Cardiac muscle cell (in vitro differentiated cells and primary cell): ENCODE measurements at places on chromosomes 12 and 14.
A peak's percentile ranks its signal among the peaks of the same experiment; 100 is the strongest.

DNA sequence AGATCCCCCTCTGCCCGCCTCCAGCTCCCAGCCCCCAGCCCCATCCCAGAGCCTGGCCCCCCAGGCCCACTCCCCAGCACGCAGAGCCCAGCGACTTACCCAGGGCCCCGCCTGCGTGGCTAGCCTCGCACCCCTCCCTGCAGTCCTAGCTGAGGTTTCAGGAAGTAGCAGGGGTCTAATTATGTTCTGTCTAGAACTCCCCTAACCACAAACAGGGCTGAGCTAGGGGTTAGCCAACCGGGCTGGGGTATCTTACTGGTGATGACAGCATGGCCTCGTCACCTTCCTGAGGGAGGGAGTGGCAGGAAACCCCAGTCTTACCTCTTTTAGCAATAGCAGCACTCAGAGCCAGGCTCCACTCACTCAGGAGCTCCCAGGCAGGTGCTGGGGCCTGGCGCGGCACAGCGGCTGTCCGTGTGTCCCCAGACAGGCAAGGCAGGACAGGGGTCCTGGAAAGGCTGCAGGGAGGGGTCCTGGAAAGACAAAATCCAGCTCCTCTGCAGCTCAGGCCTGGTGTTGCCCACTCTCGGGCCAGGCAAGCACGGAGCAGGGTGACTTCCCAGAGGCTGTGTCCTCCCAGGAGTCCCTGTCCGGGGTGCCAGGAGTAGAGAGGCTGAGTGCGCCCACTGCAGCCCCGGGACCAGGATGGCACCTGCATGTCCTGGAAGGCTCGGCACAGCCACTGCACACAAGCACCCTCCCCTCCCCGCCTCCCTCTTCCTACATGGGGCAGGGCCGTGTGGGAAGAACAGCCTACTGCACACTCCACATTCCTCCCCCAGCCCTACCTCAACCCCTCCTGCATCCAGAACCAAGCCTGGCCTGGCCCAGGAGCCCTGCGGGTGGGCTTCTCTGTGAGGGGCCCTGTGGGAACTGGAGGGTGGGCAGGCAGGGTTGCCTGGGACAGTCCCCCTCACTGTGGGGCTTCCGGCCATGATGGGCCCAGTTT lies at the start of gene GPR132:
TSS of gene GPR132 (minus strand) at position 151 of the 949 bp plus-strand sequence. CDS start 10,010 bp downstream, outside the sequence.
- peak; percentile 30 for DNase-seq

DNA sequence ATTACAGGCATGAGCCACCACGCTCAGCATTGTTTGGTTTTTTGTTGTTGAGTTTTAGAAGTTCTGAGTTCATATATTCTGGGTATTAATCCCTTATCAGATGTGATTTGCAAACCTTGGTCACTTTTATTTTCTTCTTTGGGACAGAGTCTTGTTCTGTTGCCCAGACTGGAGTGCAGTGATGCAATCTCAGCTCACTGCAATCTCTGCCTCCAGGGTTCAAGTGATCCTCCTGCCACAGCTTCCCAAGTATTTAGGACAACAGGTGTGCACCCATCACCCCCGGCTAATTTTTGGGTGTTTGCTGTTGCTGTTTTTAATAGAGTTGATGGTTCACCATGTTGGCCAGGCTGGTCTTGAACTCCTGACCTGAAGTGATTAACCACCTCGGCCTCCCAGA lies 11.8 kb downstream of the USP30 start:
- no peak for DNase-seq

- DNase-seq, result no peak
These were observed 36.7 kb upstream of the ELK3 start for GRCh38 chr12:96157427-96157826.

DNA sequence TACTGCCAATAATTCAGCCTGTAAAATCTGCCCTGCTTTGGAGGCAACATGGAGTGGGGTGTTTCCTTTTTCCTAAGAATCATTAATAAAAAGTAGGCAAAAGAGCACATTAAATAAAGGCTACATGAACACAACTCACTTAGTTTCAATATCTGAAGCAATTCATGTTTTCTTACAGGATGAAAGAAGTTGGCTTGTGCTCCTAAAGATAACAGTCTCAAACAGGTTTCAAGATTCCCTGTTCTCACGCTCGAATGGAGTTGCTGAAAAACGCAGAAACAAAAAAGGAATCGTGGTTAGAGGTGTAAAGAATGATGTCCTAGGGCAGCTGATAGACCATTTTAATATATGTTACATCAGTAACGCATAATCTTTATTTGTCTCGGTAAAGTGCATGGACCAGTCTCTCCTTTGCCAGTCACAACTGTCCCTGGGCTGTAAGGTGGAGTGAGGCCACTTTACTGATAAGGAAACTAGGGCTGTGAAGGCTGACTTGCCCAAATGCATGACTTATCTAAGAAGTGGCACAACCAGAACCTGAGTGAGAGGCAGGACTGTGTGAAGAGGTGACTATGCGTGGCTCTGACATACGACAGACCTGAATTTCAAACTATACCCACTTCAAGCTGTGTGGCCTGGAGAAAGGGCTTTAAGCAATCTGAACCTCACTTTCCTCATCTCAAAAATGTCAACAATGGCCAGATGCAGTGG lies 12.6 kb downstream of the GIT2 start:
- peak; percentile 29 for DNase-seq

- DNase-seq, result no peak
These were observed 602.7 kb upstream of the FLRT2 start for GRCh38 chr14:84927096-84927827.

GRCh38 chr12:110885152-110885840 lies 35.1 kb downstream of the MYL2 start:
- DNase-seq, result no peak

- no peak for DNase-seq
These were observed 17.6 kb downstream of the LACRT start for GRCh38 chr12:54616933-54617680.

DNA sequence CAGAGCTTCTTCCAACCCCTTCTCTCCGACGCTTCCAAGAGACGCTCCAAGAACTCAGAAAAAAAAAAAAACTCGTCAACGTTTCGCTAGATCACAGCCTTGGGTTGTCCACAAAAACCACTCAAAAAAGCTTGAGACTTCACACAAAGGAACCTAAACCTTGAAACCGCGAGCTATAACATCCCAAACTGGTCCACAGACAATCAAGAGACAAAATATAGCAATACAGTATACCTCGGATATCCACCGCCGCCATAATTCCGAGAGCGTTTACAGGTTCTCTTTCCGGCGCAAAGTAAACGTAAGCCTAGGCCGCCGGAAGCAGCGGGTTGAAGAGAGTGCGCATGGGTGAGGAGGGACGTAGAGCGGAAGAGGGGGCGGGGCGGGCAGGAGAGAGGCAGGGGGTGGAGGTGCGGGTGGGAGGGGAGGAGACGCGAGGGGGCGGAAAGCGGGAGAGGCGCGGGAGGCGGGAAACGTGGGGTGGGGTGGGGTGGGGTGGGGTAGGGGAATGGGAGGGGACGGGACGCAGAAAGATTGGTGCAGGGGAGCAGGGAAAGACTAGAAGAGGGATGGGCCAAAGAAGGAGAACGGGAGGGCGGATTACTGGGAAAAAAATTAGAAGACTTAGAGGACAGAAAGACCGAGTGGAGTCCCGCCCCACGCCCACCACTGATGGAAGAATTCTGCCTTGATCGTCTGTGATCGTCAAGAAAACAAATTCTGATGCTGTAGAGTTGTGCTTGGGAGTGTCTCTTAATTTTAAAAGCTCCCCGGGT lies at the start of gene MED6:
TSS of gene MED6 (minus strand) at position 274 of the 776 bp plus-strand sequence. CDS start at position 256, 18 bp downstream.
- DNase-seq, result peak; percentile 96

DNA sequence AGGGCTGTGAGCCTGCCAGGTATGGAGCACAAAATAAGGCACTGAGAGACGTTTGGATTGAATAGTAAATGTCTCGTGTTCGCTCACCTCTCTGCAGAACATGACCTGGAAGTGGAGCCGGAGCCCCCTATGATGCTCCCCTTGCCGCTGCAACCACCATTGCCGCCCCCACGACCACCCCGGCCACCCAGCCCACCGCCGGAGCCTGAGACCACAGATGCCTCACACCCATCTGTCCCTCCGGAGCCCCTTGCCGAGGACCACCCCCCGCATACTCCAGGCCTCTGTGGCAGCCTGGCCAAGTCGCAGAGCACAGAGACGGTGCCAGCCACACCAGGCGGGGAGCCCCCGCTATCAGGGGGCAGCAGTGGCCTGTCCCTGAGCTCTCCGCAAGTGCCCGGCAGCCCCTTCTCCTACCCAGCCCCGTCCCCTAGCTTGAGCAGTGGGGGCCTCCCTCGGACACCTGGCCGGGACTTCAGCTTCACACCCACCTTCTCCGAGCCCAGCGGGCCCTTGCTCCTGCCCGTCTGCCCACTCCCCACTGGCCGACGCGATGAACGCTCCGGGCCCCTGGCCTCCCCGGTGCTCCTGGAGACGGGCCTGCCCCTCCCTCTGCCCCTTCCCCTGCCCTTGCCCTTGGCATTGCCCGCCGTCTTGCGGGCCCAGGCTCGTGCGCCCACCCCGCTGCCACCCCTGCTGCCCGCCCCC lies 18.7 kb downstream of the SETD1B start:
- DNase-seq, result no peak

DNA sequence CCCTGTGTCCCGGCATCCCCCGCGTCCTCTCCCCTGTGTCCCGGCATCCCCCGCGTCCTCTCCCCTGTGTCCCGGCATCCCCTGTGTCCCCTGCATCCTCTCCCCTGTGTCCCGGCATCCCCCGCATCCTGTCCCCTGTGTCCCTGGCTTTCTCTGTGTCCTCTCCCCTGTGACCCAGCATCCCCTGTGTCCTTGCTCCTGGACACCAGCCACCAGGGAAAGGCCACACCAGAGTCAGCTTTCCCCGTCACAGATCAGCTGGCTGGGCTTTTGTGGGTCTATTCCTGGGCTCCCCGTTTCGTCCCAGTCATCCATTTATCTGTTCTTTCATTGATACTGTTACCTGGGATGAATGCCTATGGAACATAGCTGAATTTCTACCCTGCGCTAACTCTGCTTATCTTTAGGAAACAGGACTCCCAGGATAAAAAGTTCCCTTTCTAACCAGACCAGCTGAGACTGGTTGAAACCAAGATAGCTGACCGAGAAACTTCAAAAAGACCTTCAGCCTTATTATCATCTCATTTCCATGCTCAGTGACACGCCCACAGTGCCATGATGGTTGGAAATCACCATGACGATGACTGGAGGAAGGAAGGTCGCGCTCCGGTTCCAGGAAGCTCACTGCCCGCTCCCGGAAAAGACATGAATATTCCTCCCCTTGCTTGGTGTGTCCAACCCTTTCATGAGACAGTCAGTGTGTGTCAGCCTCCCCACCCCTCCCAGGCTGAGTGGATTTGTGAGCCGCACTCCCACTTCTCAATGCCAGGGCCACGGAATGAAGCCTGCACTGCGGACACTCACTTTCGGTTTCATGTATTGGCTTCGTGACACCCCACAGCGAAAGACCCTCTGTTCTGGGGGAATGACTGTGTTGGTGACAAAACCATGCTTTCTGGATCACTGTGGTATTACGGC lies 276.4 kb upstream of the SFSWAP start:
- DNase-seq, result no peak

DNA sequence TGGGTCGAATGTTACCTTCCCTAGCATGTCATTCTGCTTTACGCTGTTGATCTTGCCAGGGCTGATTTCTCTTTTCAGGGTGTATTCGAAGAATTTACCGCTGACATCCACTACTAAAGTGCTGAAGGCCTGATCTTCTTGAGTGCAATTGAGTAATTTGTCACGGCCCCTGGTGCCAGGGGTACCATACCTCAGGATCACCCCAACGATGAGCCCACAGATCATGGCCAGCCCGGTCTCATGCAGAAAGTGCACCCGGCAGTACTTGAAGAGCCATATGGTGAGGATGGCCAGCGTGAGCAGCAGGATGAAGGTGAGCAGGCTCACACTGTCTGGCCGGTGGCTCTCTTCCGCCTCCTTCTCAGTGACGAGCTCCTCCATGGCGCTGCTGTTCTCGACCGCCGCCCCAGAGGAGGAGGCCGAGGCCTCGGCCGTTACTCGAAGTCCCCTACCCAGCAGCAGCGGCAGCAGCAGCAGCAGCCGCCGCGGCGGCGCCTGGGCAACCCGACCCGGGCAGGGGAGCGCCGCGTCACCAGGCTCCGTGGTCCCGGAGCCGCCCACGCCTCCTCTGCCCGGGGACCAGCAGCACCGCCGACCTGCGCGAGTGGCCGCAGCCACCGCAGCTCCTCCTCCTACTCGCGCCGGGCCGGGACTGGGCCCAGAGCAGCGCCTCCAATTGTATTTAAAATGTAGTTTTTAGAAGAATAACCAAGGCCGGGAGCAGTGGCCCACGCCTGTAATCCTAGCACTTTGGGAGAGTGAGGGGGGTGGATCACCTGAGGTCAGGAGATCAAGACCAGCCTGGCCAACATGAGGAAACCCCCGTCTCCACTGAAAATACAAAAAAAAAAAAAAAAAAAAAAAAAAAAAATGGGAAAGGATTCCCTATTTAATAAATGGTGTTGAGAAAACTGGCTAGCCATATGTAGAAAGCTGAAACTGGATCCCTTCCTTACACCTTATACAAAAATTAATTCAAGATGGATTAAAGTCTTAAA lies 58.5 kb upstream of the TMPO start:
- DNase-seq, result peak; percentile 65

DNA sequence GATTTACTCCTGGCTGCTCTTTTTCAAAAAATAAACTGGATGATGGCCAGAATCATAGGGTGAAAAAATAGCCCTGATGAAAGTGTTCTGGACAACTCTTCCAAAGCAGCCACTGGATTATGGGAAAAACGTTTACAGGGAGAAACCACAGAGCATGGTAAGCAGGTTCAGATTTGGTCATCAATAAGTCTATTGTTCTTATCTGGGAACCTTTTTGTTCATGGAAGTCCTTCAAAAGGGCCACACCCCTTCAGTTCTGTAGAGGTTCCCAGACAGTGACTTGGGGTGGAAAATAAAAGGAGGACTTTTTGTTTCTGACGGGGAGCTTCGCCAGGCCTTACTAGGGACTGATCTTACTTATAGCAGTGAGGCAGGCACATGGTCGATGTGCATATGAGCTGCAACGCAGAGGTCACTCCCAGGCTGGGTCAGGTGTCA lies 117.4 kb upstream of the SLC38A2 start:
- DNase-seq, result no peak

GRCh38 chr12:119288576-119288975 lies 46.0 kb upstream of the CCDC60 start:
- DNase-seq, result no peak

GRCh38 chr12:68981516-68981915 lies 48.5 kb upstream of the CPM start:
- peak; percentile 66 for DNase-seq

- DNase-seq, result no peak
These were observed 70.3 kb upstream of the DBX2 start for GRCh38 chr12:45121224-45121623.

DNA sequence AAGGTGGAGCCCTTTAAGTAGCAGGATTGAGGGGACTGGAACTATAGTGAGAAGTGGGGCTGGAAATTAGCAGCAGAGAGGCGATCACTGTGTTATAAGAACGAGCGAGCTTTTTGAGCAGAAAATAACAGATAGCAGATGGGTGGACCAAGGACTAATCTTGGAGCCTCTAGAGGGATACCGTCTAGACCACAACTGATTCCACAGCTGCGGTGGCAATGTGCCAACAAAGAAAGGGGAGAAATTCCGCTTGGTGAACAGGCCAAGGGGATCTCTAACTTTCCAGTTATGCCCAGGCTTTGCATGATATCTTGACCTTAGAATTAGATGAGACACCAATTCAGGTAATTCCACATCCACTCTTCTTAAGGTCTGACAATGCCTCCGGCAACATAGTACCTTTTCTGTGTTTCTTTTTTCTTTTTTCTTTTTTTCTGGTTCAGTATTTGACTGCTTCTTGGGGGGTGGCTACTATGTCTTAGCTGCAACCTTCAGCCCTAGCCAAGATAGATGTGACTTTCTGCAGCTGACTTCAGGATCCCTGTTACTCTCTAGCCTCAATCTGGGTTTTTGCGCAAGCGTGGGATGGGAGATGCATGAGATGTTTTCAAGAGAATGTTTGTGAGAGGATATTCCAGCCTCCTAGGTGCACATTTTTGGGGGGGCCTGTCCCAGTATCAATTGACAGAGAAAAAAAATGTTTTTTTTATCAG lies 143.4 kb upstream of the CPSF6 start:
- DNase-seq, result peak; percentile 48
